ENCODE measurements at places on chromosomes 7 and 10.

- no peak for DNase-seq
Measured at GRCh38 chr7:20122073-20122472, 95.1 kb downstream of the MACC1 start.

- no peak for DNase-seq
Measured at GRCh38 chr10:84693006-84693405, 364.6 kb downstream of the CCSER2 start.

DNA sequence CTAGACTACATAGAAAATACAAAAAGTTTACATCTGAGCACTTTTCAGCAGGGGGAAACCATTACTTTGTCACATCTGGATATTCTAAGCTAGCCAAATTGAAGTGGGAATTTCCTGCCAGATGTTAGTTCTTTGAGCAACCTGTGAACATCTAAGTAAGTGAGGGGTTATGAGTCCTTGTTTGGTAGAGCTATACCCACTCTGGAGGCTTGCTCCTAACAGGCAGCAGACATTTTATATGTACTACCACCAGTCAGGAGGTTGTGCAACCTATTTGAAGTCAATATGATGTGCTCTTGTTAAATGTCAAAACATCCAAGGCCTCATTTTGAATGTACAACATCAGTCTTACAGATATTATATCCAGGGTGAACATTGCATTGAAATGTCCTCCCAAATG, 143.3 kb upstream of the KAT6B start:
- no peak for DNase-seq

DNA sequence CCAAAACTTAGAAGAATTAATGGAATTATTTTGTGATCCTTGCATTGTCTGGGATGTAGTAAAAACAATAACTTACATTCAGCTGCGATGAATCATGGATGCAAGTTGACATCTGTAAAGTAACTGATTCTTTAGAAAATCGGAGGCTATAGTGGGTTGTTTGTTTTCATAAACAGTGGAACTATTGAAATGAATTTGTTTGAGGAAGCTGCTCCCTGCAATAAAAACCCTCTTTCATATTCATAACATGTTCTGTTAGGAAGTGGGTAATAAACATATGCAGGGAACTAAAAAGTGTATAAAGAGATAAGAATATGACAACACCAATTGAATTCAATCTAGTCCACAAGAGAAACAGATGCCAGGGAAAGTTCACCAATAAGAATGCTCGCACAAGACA, 53.6 kb downstream of the AGMO start:
- DNase-seq = no peak

GRCh38 chr7:4683043-4683883, 1.2 kb downstream of the FOXK1 start:
- DNase-seq = no peak

- no peak for DNase-seq
Measured at GRCh38 chr10:62306663-62307062, 38.0 kb upstream of the RTKN2 start.

- no peak for DNase-seq
Measured at GRCh38 chr7:142231716-142232115, 26.1 kb downstream of the PRSS58 start.

Measured in Right ventricle myocardium inferior (tissue), 1 donor.